ENCODE measurements at places on chromosomes 11 and 22. TPM values are rescaled to one million over a fixed set of nuclear protein-coding genes. Genes with fewer than 3 reads are reported as not detected.

The SERHL2 gene
- 4.9 TPM for total RNA-seq

- H3K36me3 ChIP-seq, result no peaks in the 10 kb centered on the region
- DNase-seq, result no peak
- H3K4me1 ChIP-seq, result no peaks in the 10 kb centered on the region
- no peak overlapping the region for H3K4me3 ChIP-seq
These were observed 36.5 kb upstream of the TOLLIP start for GRCh38 chr11:1345737-1346513.

GRCh38 chr11:13028322-13028721, 19.2 kb downstream of the RASSF10 start:
- 0 out of 2 replicates have a peak, but pooled peaks cover 4% of the 10 kb centered on the region for H3K27me3 ChIP-seq
- H3K36me3 ChIP-seq, result no peaks in the 10 kb centered on the region
- DNase-seq, result no peak
- no peaks in the 10 kb centered on the region for H3K4me1 ChIP-seq
- H3K27ac ChIP-seq, result no peak overlapping the region
- H3K4me3 ChIP-seq, result no peak overlapping the region

GRCh38 chr11:61503135-61503770, 5.3 kb upstream of the LRRC10B start:
- no peaks in the 10 kb centered on the region for H3K36me3 ChIP-seq
- peaks cover 11% of the 10 kb centered on the region for H3K27me3 ChIP-seq
- H3K4me1 ChIP-seq, result peaks cover 5% of the 10 kb centered on the region

DNA sequence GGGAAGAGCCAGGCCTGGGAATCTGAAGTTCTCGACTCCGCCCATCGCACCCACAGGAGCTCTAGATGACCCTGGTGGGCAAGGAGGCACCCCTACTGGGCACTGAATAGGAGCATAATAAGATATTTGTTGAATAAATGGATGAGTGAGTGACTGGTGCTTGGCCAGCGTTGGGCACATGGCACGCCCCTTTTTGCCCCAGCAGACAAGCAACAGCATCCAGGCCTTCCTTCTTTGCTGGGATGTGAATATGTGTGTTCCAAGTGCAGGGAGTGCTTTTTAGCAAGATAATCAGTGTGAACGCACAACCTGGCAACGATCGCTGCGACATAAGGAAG, 443 bp upstream of the CELF1 start:
- H3K27me3 ChIP-seq, result no peaks in the 10 kb centered on the region
- H3K4me1 ChIP-seq, result peaks cover 12% of the 10 kb centered on the region
- no peak for DNase-seq
- peaks cover 12% of the 10 kb centered on the region for H3K36me3 ChIP-seq
- peak overlapping the region; percentile 93 for H3K4me3 ChIP-seq
- H3K27ac ChIP-seq, result no peak overlapping the region

GRCh38 chr11:36314434-36314767, 18.3 kb downstream of the PRR5L start:
- H3K4me3 ChIP-seq, result no peak overlapping the region
- no peak for DNase-seq
- H3K4me1 ChIP-seq, result peaks cover 50% of the 10 kb centered on the region
- no peaks in the 10 kb centered on the region for H3K36me3 ChIP-seq
- H3K27ac ChIP-seq, result no peak overlapping the region
- H3K27me3 ChIP-seq, result no peaks in the 10 kb centered on the region

Data from PC-3 (cell line).